Activated CD4-positive, alpha-beta T cell treated with anti-CD3 and anti-CD28 coated beads, Interleukin-2, amount 50 U/mL, for 24 hours (primary cell): ENCODE measurements at places on chromosomes 12 and 14.

DNA sequence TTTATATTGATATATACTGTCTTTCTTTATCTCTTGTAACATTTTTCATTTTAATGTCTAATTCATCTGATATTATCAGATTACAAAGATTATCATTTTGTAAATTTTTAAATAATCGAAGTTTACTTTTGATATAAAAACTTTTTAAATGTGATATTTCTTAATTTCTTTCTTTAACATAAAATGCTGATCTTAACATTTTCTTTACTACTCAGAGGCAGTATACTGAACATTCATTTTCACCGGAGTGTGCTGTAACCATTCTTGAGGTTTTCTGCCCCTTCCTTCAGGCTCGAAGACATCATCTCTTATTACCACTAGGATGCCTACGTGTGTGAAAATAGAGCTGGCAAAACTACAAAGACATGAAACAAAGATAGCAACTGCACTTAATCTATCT is 186.9 kb downstream of the DIO2 start:
- no peak for DNase-seq

- no peak for DNase-seq
These were observed 450.9 kb upstream of the RPL10L start for GRCh38 chr14:47102472-47102871.

DNA sequence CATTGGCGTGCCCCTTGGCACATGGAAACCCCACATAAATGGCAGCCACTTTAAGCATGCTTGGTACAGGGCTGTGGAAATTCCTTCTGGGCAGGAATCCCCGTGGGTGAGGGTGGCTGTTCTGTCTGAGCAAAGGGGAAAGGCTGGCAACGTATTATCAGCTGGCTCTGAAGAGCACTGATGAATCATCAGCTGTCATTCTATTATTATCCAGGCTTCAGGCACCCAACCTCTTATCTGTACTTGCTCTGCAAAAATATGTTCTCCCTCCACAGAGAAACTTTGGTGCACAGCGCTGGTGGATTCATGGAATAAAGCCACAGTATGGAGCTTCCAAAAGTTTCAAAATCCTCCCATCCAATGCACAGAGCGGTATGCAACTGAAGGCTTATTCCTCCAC is 167.1 kb downstream of the TBX5 start:
- no peak for DNase-seq

GRCh38 chr14:30525833-30526232 is 33.1 kb upstream of the G2E3 start:
- no peak for DNase-seq

- no peak for DNase-seq
These were observed 2.8 kb downstream of the SRSF9 start for GRCh38 chr12:120466560-120467315.

GRCh38 chr12:128817111-128818015 is 6.4 kb downstream of the SLC15A4 start:
- DNase-seq = no peak

DNA sequence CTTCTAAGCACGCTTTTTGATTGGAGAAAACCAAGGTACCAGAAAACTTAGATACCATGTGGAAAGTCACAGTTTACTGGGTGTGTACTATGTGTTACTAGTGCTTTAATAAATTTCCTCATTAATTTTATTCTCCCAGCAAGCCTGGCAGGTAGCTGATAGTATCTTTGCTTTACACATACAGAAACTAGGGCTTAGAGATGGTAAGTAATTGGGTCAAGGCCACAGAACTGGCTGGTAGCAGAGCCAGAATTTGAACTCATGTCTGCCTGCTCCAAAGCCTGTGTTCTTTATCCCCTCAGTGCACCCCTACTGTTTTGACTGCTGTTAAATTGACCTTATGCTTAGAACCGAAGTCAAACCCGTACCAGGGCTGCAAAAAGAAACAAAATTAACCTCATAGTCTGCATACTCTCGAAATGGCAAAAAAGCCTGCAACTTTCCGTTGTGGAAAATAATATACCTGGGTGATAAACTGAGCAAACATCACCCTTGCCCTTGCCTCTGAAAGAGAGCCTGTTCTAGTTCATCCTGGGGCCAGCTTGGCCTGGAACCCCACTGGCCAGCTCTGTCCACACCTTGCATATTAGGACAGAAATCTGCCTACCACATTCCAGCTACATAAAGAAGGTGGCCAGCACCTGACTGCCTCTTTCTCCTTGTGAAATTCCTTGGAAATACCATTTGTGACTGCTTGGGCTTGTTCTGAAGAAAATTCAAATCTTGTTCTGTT is 118.9 kb downstream of the ETV6 start:
- DNase-seq = no peak
